ENCODE measurements at places on chromosomes 13 and 19.

- no peak for DNase-seq
These were observed 150.2 kb downstream of the TNFSF13B start for GRCh38 chr13:108419768-108420167.

DNA sequence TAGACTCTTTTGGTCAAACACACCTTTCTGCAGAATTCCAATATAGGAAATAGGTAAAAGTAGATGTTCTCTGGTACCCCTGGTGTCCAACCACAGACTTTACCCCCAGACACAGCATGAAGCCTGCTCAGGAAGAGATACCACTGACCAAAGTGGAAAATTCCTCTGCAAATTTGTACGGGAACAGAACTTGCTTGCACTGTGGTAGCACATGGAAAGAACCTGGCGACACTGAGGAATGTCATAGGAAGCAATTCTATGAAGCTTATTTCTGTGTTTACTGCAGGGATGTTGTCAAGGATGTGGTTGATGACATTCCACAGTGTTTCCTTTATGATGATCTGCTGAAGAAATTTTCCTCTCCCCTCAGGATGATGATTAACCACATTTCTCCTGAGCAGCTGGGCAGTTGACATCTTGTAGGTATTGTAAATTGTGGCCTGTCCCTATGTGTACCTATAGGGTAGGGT, 48.9 kb upstream of the TNFSF11 start:
- DNase-seq: no peak

DNA sequence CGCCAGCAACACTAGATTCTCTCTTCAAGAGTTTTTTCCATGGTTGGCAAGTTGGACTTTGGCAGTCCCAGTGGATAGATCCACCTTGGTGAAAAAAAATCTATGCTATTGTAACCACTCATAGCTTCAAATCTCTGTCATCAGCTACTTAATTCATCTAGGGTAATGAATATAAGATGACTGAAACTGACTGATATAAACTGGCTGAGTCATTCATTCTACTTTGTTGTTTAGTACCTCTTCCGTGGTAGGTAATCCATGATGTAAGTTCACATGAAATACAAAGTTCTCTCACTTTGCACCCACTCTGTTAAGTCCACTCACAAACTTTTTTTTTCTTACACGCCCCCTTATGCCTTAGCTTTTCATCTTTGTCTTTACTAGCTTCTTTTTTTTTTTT, 1381.5 kb downstream of the SLITRK5 start:
- DNase-seq: no peak

GRCh38 chr13:39185326-39185725, 147.1 kb downstream of the NHLRC3 start:
- no peak for DNase-seq

DNA sequence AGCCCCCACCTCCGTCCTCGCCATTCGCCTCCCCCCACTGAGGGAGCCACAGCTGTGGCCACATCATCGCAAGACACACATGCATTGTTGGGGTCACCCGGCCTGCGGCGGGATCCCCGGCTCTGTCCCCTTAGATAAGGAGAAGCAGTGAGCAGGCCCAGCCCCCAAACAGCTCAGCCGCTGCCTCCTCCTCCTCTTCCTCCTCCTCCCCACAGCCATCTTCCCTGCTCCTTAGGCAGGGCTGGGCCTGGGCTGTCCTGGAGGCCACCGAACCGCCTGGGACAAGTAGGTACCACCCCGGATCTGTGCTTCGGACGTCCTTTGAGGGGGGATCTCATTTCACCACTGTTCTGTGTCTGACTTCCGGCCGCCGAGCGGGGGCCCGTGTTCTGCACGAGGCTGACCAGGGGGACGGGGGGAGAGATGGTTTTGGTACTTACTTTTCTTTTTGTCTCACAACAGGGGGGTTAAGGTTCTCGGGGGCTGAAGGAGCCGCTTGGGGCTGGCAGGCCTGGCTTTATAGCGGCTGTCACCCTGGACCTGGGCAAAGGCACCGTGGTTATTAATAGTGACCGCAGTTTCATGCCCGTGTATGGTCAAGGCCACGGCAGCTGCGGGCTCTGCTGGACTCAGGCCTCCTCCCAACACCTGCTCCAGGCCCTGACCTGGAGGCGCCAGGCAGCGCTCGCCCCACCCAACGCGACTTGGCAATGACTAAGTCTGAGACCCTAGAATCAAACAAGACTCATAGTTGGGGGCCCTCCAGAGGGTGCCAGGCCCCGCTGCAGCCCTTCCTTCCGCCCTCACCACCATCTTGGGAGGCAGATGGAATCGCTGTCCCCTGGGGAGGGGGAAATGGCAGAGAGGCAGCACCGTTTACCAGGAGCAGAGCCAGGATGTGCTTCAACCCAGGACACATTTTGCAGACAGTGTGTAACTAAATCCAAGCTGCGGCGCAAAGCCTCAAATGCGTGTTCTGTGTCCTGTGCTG, 18.3 kb downstream of the NMRK2 start:
- no peak for DNase-seq

DNA sequence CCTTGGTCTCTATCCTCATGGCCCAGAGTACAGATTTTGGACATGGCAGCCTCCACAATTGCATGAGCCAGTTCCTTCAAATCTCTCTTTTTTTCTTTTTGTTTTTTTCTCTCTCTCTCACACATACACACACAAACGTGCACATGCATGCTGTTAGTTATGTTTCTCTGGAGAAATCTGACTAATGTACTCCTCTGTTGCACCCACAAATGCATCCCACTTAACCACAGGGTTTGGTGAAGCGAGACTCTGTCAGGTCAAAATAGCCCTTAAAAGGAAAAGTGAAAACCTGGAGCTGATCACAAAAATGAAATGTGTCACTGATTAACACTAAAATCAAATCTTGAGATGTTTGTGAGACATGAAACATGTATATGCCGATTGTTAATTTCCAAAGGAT, 374.6 kb upstream of the ARGLU1 start:
- no peak for DNase-seq
